ENCODE measurements at places on chromosomes 4 and X. TPM values are rescaled to one million over a fixed set of nuclear protein-coding genes. Genes with fewer than 3 reads are reported as not detected.

PDCL2 gene
- total RNA-seq = not detected

FAM13A gene
- total RNA-seq = 78.6 TPM

OTOP1 gene
- total RNA-seq = not detected

S100G gene
- not detected for total RNA-seq

- DNase-seq = no peak
These were observed 33.3 kb downstream of the TMSB4X start for GRCh38 chrX:13008189-13008533.

DNA sequence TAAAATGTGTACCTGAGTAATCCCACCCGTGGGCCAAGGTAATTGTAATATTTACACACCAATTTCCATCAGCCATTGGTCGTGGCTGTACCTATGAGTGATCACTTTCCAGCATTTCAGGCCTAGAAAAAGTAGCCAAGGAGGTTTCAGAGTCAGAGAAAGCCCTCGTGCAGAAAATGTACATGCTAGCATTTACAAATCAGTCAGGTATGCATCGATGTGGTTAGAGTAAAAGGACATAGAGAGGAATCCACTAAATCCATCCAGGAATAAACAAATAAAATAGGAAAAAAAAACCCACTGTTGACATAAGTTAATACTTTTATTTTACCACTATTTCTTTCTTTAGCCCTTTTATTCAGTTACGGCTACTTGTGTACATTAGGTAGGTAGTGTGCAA, 256.8 kb downstream of the TRIML1 start:
- DNase-seq = no peak

- peak; percentile 47 for DNase-seq
These were observed 5.8 kb downstream of the LAS1L start for GRCh38 chrX:65528705-65529340.

- no peak for DNase-seq
These were observed 2.9 kb downstream of the AR start for GRCh38 chrX:67546496-67547423.

DNA sequence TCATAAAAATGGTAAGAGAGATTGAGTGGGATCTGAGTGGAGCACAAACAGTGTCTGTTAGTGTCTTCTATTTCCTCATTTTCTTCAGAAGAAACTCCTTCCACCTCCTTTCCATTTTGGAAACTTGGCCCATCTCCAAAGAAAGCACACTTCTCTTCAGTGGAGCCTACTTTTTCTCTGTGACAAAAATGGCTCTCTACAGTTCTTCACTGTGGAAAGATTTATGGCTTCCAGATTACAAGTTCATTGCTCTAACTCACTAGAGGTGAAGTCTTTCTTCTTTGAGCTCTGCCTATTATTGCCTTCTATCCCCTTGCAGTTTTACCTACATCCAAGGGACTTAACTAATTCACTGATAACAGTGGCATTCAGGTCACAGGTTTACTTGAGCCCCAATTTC, 325.8 kb downstream of the ANTXR2 start:
- no peak for DNase-seq
